ENCODE measurements at places on chromosomes 13 and 19. TPM values are rescaled to one million over a fixed set of nuclear protein-coding genes. Genes with fewer than 3 reads are reported as not detected.

GRCh38 chr13:45564133-45564776, 51.3 kb downstream of the ERICH6B start:
- DNase-seq = no peak

GRCh38 chr19:1579222-1579621, 11.1 kb upstream of the MEX3D start:
- no peak for DNase-seq

The C19orf73 gene
- total RNA-seq = 3.2 TPM

DNA sequence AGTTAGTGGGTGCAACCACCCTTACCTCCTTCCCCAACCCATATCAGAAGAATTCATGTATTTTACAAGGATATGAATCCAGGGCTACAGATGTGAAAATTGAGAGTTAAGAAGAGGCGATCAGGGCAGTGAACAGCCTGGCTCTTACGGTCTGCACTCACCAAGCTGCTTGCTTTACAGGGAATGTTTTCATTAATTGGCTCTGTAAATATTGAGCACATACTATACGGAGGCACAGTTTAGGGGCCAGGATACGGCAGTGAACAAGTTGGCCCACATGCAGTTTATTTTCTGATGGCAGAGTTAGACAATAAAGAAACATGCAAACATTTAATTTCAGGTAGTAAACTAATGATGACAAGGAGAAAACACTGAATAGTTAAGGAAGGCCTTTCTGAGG, 6.4 kb downstream of the POLR1D start:
- DNase-seq = no peak

The SBK2 gene
- total RNA-seq = 0.42 TPM

GRCh38 chr19:38524994-38525634, 91.6 kb downstream of the RYR1 start:
- no peak for DNase-seq

The MEF2B gene
- 1.7 TPM for total RNA-seq

The KIR2DL4 gene
- not detected for total RNA-seq

The PGLYRP2 gene
- not detected for total RNA-seq

- no peak for DNase-seq
These were observed 7.4 kb downstream of the LINGO3 start for GRCh38 chr19:2300533-2300932.

GRCh38 chr13:113209759-113210421, 477 bp downstream of the CUL4A start:
- peak; percentile 57 for DNase-seq

The EXOC3L2 gene
- total RNA-seq = not detected

DNA sequence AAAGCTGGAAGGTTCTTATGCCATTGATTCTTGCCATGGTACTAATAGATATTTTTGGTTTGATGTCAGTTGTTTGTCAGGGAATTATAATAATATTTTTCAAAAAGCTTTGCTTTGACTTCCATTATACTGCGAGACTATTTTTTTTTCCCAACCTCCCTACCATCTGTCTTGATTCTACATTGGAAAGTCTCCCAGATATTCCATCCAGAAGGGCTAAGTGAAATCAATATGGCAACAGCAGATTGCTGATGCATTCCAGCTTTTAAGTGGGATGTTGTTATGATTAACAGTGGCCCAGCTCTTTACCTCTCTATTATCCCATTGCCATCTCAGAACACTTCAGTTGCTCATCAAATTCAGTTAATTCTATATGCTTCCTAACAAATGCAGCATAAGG, 247.4 kb downstream of the OXGR1 start:
- DNase-seq = no peak

The FXYD1 gene
- total RNA-seq = not detected

DNA sequence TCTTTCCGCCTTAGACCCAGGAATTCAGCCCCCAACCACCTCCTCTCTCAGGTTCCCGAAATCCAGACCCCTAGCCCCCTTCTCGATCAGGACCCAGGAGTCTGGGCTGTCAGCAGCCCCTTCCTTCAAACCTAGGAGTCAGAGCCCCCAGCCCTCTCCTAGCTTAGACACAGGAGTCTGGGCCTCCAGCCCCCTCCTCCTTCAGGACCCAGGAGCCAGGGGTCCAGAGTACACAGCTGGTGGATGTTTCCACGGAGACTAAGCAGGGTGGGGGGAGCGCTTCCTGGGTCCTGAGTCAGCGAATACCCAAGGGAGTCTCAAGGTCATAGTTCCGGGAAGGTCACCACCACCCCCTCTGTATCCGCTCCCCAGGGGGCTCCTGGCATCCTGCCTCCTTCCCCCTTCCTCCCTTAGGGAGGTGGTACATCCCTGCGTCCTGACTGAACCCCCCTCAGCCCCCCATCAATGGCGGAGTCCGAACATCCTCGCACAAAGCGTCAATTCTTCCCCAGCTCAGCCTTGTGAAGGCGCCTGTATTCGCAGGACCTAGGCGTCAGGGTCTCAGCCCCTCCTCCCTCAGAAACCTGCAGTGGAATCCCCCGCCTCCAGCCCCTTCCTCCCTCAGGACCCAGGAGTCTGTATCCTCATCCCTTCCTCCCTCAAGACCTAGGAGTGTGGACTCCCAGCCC, 4.6 kb downstream of the CADM4 start:
- DNase-seq = no peak

GRCh38 chr19:45136507-45137178, 24.1 kb downstream of the NKPD1 start:
- DNase-seq = peak; percentile 68

- peak; percentile 58 for DNase-seq
These were observed 97.0 kb upstream of the MBNL2 start for GRCh38 chr13:97124915-97125809.

DNA sequence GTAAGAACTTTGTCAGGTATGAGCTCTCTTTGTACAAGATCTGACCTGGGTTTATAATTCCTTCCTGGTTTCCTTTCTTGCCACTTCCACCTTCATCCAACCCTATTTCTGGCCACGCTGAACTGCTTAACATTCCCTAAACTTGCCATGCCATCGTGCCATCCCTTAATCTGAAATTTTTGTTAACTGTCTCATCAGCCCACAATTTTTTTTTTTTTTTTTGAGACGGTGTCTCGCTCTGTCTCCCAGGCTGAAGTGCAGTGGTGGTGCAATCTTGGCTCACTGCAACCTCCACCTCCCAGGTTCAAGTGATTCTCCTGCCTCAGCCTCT, 144.6 kb downstream of the GGACT start:
- DNase-seq = no peak

The AXL gene
- total RNA-seq = not detected

GRCh38 chr13:24220086-24220703, 59.7 kb downstream of the SPATA13 start:
- DNase-seq = no peak

DNA sequence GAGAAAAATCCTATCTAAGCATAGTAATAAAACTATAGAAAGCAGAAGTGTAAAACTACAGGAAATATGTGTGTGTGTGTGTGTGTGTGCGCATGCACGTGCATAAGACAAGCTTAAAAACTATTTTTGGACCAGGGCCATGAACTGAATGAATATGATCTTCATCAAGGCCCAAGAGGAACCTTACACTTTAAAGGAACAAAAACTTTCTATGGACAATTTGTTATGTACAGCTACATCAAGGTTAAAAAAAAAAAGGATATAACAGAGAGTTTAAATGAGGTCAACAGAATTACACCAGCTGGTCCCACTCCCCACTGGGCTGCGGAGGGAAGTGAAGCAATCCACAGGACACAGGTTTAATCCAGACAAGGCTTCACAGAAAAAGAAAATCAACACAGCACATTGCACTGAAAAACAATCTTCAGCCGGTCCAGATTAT, 151.1 kb downstream of the LHFPL6 start:
- DNase-seq = no peak

The POSTN gene
- total RNA-seq = 0.34 TPM

The BEST2 gene
- not detected for total RNA-seq

- DNase-seq = no peak
These were observed 569.2 kb downstream of the MYO16 start for GRCh38 chr13:109198585-109198984.

All from glutamatergic neuron (in vitro differentiated cells).